ENCODE measurements at places on chromosomes 7 and 10.

- H3K4me1 ChIP-seq = no peaks in the 10 kb centered on the region
- H3K36me3 ChIP-seq = no peaks in the 10 kb centered on the region
- H3K27me3 ChIP-seq = no peaks in the 10 kb centered on the region
Observed at GRCh38 chr10:60171436-60172013, 218.2 kb downstream of the ANK3 start.

DNA sequence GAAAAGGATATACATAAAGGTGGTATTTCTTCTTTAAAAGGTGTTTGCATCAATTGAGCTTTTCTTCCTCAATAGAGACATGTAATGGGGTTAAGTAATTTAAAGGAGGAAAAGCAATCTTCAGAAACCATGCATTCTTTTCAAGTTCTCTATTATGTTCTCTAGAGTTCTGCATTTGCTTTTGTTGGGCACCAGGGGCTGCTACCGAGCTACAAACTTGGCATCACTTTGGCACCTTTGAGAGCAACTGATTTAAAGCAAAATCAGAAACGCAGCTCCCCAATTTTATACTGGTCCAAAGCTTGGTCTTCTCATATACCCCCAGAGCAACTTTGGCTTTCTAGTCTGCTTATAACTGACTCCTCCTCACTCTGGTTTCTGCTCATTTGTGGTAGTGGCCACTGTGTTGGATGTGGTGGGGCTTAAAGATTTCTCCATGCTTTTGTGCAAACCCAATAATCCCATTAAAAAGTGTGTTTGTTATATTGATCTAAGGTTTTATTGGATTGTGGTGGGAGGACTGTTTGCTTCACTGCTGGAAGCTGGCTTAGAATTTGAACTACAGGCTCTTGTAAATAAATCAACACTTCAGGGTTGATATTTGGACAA lies 712.1 kb downstream of the PHTF2 start:
- H3K36me3 ChIP-seq = no peaks in the 10 kb centered on the region
- H3K27me3 ChIP-seq = no peaks in the 10 kb centered on the region
- DNase-seq = no peak
- H3K4me3 ChIP-seq = no peak overlapping the region
- H3K27ac ChIP-seq = no peak overlapping the region
- H3K4me1 ChIP-seq = peaks cover 4% of the 10 kb centered on the region

- no peak overlapping the region for H3K27ac ChIP-seq
- H3K27me3 ChIP-seq = no peaks in the 10 kb centered on the region
- H3K4me3 ChIP-seq = no peak overlapping the region
- no peak for DNase-seq
- peaks cover 7% of the 10 kb centered on the region for H3K4me1 ChIP-seq
Observed at GRCh38 chr7:49783446-49783845, 10.0 kb downstream of the VWC2 start.

GRCh38 chr7:139886206-139886605 lies 57.1 kb downstream of the TBXAS1 start:
- H3K27ac ChIP-seq = no peak overlapping the region
- H3K27me3 ChIP-seq = no peaks in the 10 kb centered on the region
- H3K4me3 ChIP-seq = no peak overlapping the region
- no peak for DNase-seq

DNA sequence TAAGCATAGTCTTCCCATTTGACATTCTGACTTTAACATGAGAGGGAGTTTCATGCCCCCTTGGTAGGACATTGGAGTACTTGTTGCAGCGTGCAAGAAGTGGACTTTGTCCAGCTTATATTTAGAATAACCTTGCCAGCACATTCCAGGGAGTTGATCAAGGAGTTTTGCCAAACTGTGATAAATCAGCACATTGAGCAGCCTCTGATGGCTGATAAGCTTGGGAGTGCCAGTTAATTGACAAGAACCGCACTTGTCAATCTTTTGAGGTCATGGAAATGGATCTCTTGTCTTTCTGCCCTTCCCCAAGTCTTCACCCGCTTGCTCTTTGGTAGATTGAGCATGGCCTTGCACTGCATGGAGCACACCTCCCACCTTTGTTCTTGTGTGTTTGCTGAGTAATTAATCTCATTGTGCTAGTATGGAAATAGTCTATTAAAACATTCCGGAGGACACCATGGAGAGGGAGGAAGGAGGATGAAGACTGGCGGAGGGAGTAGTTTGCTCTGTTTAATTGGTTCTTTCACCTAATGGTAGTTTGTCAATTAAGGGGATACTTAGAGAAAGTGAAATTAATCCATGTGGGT lies 668.5 kb upstream of the GALNT17 start:
- H3K36me3 ChIP-seq = no peaks in the 10 kb centered on the region
- H3K27me3 ChIP-seq = no peaks in the 10 kb centered on the region
- H3K4me1 ChIP-seq = no peaks in the 10 kb centered on the region
- H3K27ac ChIP-seq = no peak overlapping the region

DNA sequence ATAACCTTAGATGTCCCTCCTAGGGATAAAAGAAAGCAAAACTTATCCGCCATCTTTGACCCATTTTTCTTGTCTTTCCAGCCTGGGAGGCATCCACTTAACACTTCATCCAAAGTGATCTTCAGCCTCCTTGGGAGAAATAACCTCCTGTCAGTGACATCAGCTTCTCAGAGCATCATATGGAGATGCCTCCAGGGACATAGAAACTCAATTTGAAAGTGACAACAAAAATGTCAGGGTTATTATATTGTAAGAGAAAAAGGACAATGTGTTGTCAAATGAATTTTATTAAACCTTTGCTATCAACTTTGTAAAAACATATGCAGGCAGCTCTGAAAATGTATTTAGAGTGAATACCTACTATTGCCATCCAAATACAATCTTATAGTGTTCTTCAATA lies 371.2 kb upstream of the ADARB2 start:
- H3K36me3 ChIP-seq = no peaks in the 10 kb centered on the region
- H3K27me3 ChIP-seq = no peaks in the 10 kb centered on the region
- no peak overlapping the region for H3K4me3 ChIP-seq
- H3K4me1 ChIP-seq = no peaks in the 10 kb centered on the region
